COLO829 (cell line): ENCODE measurements at places on chromosomes 4 and X.

DNA sequence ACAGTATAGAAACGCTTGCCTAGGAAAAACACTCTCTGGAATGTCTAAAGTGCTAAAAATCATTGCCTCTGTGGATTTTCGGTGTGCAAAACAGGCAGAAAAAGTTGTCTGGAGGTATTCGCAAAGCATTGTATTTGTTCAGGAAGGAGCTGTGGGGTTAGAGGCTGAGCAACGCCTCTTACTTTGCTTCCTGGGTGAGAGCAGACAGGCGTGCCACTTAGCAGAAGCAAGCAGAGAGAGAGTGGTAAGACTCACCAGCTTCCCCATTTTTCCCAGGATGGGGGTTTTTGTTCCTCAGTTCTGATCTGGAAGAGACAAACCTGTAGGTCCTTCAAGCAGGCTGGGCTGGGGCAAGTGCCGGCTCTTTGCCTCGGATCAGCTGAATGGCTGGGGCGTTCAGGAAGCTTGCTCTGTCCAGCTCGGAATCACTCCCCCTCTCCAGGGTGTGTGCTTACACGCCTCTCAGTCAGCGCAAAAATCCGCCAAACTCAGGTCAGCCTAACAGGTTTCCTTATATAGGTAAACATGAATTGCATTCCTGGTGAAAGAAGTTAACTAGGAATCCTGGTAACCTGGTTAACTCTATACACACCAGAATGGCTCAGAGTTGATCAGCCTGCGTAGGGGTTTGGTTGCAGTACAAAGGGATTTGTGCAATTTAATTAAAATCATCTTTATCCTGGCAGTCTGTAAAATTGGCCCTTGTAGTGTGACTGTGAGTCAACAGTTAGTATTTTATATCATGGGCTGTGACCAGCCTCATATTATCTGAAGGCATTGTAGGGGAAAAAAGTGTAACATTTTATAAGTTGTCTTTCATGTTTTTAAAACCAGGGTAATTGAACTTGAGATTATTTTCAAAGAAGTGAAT lies 213.1 kb upstream of the MID1 start:
- no peak for DNase-seq

GRCh38 chr4:158193171-158193749 lies 17.0 kb upstream of the TMEM144 start:
- DNase-seq, result peak; percentile 87

GRCh38 chr4:28317221-28317620 lies 1456.6 kb downstream of the STIM2 start:
- no peak for DNase-seq

GRCh38 chr4:152357206-152357605 lies 178.7 kb downstream of the FBXW7 start:
- no peak for DNase-seq

- DNase-seq, result no peak
These were observed 58.3 kb downstream of the GPRIN3 start for GRCh38 chr4:89249313-89249712.

- DNase-seq, result no peak
These were observed 19.7 kb downstream of the SHROOM2 start for GRCh38 chrX:9805956-9806355.

DNA sequence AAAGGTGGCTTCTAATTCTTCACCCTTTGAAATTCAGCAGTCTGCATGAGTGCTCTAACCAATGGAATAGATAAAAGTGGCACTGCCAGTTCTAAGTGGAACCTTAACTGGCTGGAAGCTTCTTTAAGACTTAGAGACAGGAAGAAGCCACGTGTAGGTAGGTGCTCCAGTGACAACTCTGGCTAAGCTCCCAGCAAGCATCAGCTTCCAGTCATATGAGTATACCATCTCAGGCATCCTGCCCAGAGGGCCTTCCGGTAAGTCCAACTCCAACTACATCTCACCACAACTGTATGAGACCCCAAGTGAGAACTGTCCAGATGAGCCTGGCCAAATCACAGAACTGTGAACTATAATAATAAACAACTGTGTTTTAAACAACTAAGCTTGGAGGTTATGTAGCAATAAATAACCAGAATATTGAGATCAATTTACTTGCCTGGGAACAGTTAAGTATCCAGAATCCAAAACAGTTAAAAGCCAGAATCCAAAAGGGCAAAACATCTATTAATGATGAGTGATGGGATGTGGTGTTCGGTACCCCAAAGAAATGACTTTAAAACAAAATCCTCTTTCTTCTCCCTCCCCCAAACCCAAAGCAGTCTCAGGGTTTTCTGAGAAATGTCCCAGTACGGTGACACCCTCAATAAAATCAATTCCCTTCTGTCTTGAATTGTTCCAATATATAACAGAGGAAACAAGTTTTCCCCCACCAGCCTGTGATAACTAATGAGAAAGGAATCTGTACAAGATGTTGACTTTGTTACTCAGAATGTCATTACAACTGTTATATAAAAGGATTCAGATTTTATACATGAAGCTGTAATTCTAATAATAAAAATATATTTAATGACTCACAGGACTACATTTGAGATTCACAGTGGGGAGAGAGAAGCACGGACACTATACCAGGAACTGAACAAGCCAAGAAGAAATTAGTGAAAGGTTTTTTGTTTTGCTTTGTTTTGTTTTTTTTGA lies 4.2 kb downstream of the TSPAN5 start:
- DNase-seq, result no peak

DNA sequence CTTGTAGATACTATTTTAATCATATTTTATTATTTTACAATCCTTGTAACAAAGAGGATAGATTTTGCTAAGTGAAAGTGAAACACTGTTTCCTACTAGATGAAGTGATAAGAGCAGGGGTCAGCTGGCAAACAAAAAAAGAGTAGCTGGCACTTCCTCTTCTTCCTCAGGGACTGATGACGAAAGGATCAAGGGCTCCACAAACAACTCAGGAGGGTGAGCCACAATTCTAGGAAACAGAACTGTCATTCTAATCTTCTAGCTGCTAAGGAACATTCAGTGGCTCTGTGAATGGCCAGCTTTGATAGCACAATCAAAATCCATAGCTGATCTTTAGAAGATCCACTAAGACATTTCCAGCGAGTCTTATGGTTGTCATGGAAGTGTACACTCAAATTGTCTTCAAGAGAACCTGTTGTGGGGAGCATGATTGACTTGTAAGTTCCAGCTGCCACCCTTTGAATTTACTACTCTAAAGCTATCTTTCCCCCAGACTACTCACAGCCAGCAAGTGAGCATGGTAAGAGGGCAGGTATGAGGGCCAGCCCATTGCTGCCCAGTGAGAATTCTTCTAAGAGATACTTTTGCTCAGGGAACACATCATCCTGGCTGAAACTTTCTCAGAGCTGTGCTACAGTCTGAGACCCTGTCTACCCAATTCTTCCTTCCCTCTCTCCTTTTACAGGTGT lies 275.7 kb upstream of the RASGEF1B start:
- no peak for DNase-seq
